Right hindlimb (tissue), 1 donor: ENCODE measurements at places on chromosomes 12 and 14.

GRCh38 chr12:42261708-42262107, 23.7 kb upstream of the YAF2 start:
- no peak for DNase-seq

- no peak for DNase-seq
Measured at GRCh38 chr14:65434216-65434850, 21.8 kb downstream of the FUT8 start.

GRCh38 chr12:106328735-106329134, 26.2 kb downstream of the TCP11L2 start:
- DNase-seq: no peak

GRCh38 chr14:93033983-93034670, 81.6 kb downstream of the ITPK1 start:
- no peak for DNase-seq

GRCh38 chr14:93084866-93085857, 30.6 kb downstream of the ITPK1 start:
- DNase-seq: no peak
